ENCODE measurements at places on chromosomes 2 and 18.

- no peak for DNase-seq
Observed at GRCh38 chr2:223868005-223868404, 30.6 kb upstream of the AP1S3 start.

- DNase-seq, result no peak
Observed at GRCh38 chr18:74512321-74513053, 16.3 kb downstream of the CNDP2 start.

DNA sequence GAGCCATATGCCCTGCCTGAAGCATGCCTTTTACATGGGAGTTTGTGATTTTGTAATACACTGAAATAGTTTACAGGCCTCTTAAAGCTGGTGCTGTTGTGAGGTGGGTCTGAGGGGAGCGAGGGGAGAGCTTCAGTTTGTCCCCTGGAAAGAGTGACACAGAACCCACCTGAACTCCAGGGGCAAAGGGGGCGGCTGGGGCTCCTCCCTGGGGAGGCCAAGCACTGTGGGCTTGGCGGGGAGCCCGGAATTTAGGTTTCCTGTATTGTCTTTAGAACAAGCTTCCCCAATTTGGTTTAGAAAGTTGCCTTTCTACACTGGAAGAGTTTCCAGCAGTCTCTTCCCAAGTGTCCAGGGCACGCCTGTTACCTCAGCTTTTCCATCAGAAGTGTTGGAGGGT lies 75.7 kb downstream of the VAPA start:
- no peak for DNase-seq

- no peak for DNase-seq
Observed at GRCh38 chr2:187003038-187003554, 154.1 kb upstream of the ZSWIM2 start.

DNA sequence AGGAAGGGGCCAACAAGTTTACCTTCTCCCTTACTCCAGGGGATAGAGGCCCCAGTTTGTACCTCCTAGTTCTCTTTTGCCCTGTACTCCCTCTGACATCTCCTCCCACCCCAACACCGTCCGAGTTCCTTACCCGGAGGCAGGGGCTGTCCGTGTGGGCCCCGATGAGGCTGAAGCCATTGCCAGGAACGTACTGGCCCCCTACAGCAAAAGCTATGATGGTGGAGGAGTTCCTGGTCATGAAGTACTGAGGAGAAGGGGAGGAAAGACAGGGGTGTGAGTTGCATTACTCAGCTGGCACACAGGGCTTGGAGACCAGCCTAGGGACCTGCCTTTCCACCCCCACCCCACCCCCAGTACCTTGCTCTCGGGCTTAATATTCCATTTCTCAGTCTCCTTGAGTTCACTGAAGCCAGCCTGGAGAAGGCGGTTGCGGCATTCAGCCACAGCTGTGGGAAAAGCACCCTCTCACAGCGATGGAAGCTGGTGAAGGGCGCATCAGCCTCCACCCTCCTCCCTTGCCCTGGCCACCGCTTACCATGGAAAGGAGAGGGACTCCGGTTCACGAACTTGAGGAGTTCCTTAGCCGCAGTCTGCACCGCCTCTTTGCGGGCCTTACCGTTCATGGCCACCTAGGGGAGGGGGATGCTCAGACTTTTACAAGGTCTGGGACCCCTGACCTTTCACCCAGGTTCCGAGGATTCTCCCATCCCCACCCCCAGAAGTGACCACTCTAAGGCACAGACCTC lies 1.0 kb downstream of the DNPEP start:
- DNase-seq, result no peak

DNA sequence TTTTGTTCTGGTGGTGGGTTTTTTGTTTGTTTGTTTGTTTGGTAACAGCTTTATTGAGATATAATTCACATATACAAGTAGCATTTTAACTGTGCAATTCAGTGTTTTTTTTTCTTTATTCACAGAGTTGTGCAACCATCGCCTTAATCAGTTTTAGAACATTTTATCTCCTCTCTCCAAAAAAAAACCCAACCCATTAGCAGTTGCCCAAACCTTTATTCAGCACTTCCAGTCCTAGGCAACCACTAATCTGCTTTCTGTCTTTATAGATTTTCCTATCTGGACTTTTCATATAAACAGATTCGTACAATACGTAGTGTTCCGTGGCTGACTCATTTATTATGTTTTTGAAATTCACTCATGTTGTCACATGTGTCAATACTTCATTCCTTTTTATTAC lies 38.7 kb downstream of the CCDC138 start:
- DNase-seq, result no peak

GRCh38 chr2:205864491-205864890 lies 182.2 kb downstream of the NRP2 start:
- DNase-seq, result peak; percentile 31

DNA sequence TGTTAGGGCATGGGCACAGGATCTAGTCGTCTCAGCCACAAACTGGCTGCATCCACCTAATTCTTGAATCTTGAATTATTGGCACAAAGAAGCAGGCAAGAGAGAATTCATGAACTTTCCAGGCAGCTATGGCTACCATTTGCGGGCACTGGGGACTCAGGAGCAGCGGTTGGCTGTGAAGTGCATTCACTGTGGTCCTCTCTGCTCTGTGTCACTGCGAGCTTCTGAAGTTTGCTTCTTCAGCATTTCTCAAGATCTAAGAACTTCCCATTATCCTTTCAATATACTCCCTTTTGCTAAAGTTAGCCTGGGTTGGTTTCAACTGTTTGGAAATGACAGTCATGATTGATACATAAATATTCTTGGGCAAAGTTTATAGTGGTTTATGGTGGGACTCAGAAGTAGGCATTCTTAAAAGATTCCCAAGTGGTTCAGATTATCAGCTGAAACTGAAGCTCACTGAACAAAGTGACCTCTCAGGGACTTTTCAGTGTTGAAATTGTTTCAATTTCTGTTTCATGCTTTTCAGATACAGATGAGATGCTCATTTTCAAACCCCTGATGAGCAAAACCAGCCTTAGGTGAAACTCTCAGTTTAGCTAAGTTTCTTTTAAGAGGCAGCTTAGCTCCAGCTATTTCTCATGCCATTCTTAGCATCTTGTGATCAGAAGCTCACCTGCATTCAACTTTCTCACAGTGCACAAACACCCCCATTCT lies 1258.3 kb upstream of the GYPC start:
- no peak for DNase-seq

- no peak for DNase-seq
Observed at GRCh38 chr2:160615706-160616105, 122.1 kb upstream of the RBMS1 start.

- DNase-seq, result no peak
Observed at GRCh38 chr2:136389809-136390208, 271.9 kb upstream of the CXCR4 start.

Measured in AG10803 (cell line).